ENCODE measurements at places on chromosomes 6 and 20. TPM values are rescaled to one million over a fixed set of nuclear protein-coding genes. Genes with fewer than 3 reads are reported as not detected.

DNA sequence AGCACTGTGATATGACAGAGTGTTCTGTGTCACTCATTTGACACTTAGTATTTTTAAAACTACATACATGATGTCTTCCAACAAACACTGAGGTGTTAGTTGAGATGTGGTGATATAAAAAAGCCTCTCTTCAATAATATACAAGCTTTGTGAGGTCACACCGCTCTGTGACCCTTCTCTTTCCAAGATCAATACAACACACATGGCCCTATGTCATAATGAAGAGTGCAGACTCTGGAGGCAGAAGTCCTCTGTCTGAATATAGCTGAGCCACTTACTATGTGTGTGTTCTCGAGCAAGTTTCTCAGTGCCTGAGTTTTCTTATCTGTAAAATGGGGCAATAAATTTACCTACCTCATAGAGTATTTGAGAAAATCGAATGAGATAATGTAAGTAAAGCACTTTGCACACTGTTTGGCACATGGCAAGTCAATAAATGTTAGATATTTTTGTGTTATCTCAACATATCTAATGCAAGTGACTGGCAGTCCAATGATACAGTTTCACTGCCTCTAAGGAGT lies 499.0 kb upstream of the MARCKS start:
- H3K36me3 ChIP-seq: peaks cover 9% of the 10 kb centered on the region
- H3K4me3 ChIP-seq: no peak overlapping the region
- peak overlapping the region; percentile 73 for H3K27ac ChIP-seq

PDYN gene
- not detected for total RNA-seq

DNA sequence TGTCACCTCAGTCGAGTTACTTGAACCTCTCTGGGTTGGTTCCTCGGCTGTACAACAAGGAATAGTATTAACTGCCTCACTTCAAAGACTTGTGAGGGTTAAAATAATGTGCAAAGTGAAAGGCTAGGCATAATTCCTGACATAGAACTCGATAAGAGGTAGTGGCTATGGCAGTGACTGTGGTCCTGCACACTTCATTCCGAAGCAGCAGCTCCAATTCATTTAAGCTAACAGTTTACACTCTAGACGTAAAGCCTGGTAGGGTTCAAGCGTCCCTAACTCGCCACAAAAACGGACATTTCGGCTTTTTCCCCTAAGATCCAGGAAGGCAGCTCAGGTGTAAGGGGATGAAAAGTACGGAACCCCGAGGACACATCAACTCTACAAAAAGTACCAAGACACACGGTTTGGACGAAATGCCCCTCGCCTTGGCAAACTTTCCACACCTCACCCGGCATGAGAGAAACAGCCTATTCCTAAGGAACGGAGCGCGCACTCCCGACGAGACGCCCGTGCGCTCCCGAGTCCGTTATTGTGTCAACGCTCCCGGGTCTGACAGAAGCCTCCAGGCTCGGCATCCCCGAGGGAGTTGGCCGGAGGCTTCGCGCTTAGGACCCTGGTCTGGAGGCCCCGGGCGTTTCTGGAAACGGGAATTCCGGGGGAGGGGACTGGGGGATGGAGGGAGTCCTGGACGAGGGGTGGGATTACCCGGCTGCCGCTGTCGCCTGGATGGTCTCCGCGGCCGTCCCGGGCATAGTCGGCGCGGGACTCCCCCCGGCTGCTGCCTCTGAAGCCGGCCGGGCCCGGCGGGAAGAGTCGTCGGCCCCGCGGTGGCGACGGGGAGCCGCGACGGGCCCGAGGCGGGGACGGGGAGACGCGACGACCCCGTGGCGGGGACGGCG lies 937 bp downstream of the ZNF318 start:
- peak overlapping the region; percentile 75 for H3K4me3 ChIP-seq
- H3K27ac ChIP-seq: no peak overlapping the region
- H3K36me3 ChIP-seq: peaks cover 29% of the 10 kb centered on the region

AIG1 gene
- 57.2 TPM for total RNA-seq

DNA sequence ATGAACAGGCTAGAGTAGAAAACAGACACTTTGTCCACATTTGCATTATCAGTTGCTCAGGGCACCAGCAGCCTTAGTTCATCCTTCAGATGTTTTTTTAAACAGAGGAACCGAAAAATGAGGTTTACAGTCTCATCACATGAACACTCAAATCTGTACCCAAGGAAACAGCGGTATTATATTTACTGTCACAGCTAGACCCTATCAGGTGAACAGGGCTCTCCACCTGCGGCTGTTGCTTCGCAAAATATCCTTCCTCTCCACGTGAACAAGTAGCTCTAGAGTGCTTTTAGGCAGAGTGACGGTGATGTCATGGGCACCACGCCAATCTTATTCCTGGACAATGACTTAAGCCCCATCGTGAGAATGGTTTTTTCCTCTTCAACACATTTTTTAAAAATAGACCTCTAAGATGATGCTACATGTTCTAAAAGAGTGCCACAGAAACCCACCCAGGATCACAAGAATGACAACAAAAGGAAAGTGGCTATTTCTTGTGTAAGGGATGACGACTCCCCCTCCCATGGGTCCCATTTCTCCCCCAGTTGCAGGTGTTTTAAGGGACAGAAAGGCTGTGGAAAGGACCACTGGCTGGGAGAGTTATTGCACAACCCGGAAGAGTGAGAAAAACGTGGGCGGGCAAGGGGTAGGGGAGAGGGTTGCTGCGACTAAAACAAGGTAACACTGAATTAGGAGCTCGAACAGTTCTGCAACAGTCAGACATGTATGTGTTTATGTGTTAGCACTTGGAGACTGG lies 77.7 kb downstream of the EFHC1 start:
- no peak overlapping the region for H3K4me3 ChIP-seq
- H3K4me1 ChIP-seq: peaks cover 7% of the 10 kb centered on the region
- no peaks in the 10 kb centered on the region for H3K36me3 ChIP-seq

DNA sequence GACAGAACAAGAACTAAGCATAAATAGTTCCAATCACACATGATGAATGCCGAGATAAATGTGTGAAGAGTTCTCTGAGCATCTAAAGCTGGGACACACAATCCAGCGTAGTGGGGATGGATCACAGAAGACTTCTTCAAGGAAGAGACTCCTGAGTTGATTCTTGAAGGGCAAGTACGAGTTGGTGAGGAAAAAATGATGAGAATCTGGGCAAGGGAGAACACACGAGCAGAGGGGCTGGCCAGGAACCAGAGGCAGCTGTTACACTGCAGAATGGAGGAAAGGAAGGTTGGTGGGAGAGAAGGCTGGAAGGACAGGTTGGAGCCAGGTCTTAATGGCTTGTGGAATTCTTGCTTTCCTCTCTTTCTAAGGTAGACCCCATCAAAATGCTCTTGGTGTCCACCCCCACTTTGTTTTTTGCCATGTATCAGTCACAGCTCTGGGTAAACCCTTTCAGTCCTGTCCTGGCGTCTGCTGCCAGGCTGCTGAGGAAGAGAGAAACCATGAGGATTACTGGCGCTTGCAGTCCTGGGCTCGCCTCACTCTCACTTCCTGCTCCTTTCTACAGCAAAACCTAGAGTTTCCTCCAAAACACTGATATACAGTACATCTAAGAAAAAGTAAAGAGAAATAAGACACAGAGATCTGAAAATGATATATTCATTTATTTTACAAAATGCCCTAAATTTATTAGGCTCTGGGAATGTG lies 127.6 kb upstream of the FAM184A start:
- H3K4me1 ChIP-seq: peaks cover 16% of the 10 kb centered on the region
- no peaks in the 10 kb centered on the region for H3K36me3 ChIP-seq
- H3K27me3 ChIP-seq: no peaks in the 10 kb centered on the region
- no peak for DNase-seq
- H3K27ac ChIP-seq: peak overlapping the region; percentile 40
- no peak overlapping the region for H3K4me3 ChIP-seq

KCNK5 gene
- 62.4 TPM for total RNA-seq

DNA sequence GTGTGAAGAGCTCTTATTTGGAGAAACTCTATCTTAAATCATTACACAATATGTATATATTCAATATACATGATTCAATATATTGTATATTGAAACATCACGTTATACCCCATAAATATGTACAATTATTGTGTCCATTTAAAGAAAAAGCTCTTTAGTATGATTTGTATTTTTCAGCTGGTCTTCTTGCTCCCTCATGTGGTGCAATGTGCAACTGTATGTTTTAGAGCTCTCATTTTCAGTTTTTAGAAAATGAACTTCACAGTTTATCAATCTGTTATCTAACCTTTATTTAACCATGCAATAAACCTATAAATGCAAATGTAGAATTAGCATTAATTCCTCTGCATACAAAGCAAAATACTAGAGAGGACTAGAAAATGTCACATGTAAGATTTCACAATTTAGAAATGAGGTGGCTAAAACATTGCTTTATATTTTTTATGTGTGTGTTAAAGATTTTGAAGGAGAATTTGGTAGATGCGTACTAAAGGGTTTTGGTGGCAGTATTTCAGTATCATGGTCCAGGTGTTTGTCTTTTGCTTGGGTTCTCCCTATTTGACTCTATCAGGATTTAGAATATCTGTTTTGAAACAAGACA lies 167.1 kb downstream of the PHF3 start:
- no peak overlapping the region for H3K27ac ChIP-seq
- H3K36me3 ChIP-seq: no peaks in the 10 kb centered on the region
- peak; percentile 6 for DNase-seq
- H3K4me3 ChIP-seq: no peak overlapping the region

DNA sequence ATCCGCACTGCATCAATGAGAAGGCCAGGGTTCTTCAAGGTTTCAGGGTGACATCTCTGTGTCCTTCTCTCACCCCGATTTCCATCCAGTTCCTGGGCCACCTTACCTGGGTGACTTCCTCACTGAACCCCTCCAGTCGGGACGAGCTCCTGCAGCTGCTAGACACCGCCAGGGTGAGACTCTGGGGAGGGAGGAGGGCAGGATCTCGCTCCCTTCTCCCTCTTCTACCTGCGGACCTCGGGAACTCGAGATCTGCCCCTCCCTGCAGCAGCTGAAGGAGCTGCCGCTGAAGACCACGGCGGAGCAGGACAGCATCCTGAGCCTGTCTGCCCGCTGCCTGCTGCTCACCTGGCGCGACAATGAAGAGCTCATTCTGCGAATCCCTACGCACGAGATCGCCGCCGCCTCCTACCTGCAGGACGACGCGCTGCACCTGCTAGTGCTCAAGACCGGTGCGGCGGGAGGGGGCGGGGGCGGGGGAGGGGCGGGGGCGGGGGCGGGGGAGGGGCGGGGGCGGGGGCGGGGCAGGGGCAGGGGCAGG lies 7.5 kb downstream of the CCM2L start:
- peaks cover 13% of the 10 kb centered on the region for H3K36me3 ChIP-seq
- H3K4me1 ChIP-seq: no peaks in the 10 kb centered on the region
- peak overlapping the region; percentile 29 for H3K27ac ChIP-seq
- H3K4me3 ChIP-seq: peak overlapping the region; percentile 88
- DNase-seq: peak; percentile 88

DNA sequence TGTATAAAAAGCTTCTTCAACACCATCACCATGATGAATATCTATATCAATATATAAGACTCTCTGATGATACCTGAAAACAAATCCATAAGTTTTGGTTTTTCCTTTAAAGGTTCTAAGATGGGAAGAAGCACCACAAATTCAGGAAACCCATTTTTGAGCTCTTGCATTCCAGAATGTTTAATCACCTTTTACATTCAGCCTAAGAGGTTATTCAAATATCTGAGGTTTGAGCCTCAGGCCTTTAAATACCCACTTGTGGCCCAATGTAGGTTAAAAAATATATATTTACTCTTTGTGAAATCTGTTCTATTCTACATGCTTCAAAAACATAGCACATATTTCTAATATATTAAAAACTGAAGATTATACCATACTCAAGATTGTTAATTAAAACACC lies 17.6 kb downstream of the HDAC2 start:
- no peak overlapping the region for H3K4me3 ChIP-seq
- H3K27ac ChIP-seq: no peak overlapping the region
- no peaks in the 10 kb centered on the region for H3K27me3 ChIP-seq

- no peak for DNase-seq
- H3K36me3 ChIP-seq: no peaks in the 10 kb centered on the region
- no peak overlapping the region for H3K27ac ChIP-seq
- no peak overlapping the region for H3K4me3 ChIP-seq
- H3K4me1 ChIP-seq: no peaks in the 10 kb centered on the region
Observed at GRCh38 chr20:25344634-25345033, 46.0 kb downstream of the ABHD12 start.

GRCh38 chr20:61437280-61438206 lies 185.5 kb downstream of the CDH4 start:
- H3K4me1 ChIP-seq: no peaks in the 10 kb centered on the region
- H3K27me3 ChIP-seq: peaks cover 15% of the 10 kb centered on the region
- H3K36me3 ChIP-seq: no peaks in the 10 kb centered on the region
- H3K27ac ChIP-seq: no peak overlapping the region

GRCh38 chr6:157270308-157270707 lies 53.0 kb downstream of the TMEM242 start:
- DNase-seq: no peak
- no peaks in the 10 kb centered on the region for H3K4me1 ChIP-seq
- peaks cover 11% of the 10 kb centered on the region for H3K27me3 ChIP-seq
- peaks cover 12% of the 10 kb centered on the region for H3K36me3 ChIP-seq
- H3K4me3 ChIP-seq: no peak overlapping the region

WDR46 gene
- total RNA-seq: 125 TPM

ARHGAP40 gene
- total RNA-seq: 8.3 TPM

DNA sequence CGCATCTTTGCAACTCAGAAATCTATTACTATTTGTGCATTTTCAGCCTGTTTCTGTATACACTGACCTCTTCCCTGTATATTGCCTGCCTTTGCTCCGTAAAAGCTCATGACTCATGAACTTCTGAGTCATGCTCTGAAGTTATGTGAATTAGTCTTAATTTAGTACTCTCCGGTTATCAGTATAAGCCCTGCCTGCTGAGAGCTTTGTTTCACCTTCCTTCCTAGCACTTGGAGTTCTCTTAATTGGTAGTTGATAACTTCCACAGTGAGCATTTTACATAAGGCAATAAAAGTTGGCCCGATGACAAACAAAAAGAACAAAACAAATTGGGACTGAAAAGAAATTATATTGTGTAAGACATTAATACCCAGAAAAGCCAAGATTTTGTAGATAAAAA lies 231.4 kb downstream of the GJA1 start:
- no peak overlapping the region for H3K27ac ChIP-seq
- peak; percentile 3 for DNase-seq

TGM3 gene
- total RNA-seq: not detected

DNA sequence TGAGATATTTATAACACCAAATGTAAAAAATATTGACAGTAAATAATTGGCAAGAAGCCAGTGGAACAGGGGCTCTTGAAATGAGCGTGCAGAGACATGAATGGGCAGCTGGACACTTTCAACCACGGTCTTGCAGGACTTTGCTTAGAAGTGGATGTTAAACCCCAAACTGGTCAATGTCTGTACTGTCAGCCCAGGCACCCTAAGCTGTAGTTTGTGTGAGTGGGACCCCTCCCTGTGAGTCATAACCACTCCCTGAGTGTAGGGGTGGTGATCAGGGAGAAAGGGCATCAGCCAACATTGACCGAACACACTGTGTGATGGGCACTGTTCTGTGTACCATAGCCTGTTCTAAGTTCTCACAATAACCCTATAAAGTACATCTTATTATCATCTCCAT lies 108.6 kb downstream of the FIG4 start:
- H3K4me1 ChIP-seq: peaks cover 17% of the 10 kb centered on the region
- no peak overlapping the region for H3K4me3 ChIP-seq
- peak; percentile 22 for DNase-seq

GRCh38 chr6:8839626-8840025 lies 404.3 kb upstream of the SLC35B3 start:
- no peaks in the 10 kb centered on the region for H3K27me3 ChIP-seq
- no peaks in the 10 kb centered on the region for H3K36me3 ChIP-seq
- no peak overlapping the region for H3K27ac ChIP-seq
- no peak for DNase-seq
- H3K4me3 ChIP-seq: no peak overlapping the region
- no peaks in the 10 kb centered on the region for H3K4me1 ChIP-seq

GRCh38 chr20:14491436-14491835 lies 154.0 kb upstream of the FLRT3 start:
- H3K4me1 ChIP-seq: peaks cover 18% of the 10 kb centered on the region
- no peak overlapping the region for H3K4me3 ChIP-seq
- no peak overlapping the region for H3K27ac ChIP-seq
- H3K27me3 ChIP-seq: no peaks in the 10 kb centered on the region
- H3K36me3 ChIP-seq: no peaks in the 10 kb centered on the region
- DNase-seq: no peak
